Upper lobe of left lung (tissue), 6 donors: ENCODE measurements at places on chromosomes 7 and 10. TPM values are rescaled to one million over a fixed set of nuclear protein-coding genes. Genes with fewer than 3 reads are reported as not detected.

The HOXA11 gene
- not detected for total RNA-seq

DNA sequence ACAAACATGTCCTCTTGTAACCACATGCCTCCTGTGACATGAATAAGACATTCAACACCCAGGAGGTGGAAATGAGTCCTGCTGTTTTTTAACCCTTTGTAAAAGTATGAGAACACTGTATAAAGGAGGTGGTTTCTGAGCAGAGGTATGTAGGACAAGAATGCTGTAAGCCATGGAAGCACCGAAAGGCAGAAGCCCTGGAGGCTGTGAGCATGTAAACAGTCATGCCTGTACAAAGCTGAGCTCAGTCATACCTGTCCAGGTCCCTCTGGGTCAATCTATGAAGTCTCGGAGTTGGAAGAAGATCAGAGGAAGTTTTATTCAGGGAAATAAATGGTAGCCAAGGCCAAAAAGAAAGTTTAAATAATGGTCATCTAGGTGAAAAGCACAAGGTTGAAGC, 34.7 kb upstream of the XPNPEP1 start:
- H3K4me3 ChIP-seq: no peak overlapping the region
- DNase-seq: no peak
- H3K27ac ChIP-seq: no peak overlapping the region
- H3K4me1 ChIP-seq: no peaks in the 10 kb centered on the region

The EBF3 gene
- not detected for total RNA-seq

GRCh38 chr10:47008769-47009168, 97.5 kb downstream of the PTPN20 start:
- no peak overlapping the region for H3K27ac ChIP-seq
- no peaks in the 10 kb centered on the region for H3K36me3 ChIP-seq
- no peak overlapping the region for H3K4me3 ChIP-seq
- no peaks in the 10 kb centered on the region for H3K4me1 ChIP-seq
- no peaks in the 10 kb centered on the region for H3K27me3 ChIP-seq

- peaks cover 16% of the 10 kb centered on the region for H3K4me1 ChIP-seq
- H3K36me3 ChIP-seq: no peaks in the 10 kb centered on the region
- no peaks in the 10 kb centered on the region for H3K27me3 ChIP-seq
- no peak for DNase-seq
- peak overlapping the region; percentile 32 for H3K27ac ChIP-seq
These were observed 338.1 kb downstream of the RNLS start for GRCh38 chr10:88244781-88245625.

The CRYGN gene
- total RNA-seq: not detected

- no peak for DNase-seq
- H3K27ac ChIP-seq: no peak overlapping the region
- no peaks in the 10 kb centered on the region for H3K27me3 ChIP-seq
- no peaks in the 10 kb centered on the region for H3K36me3 ChIP-seq
- no peak overlapping the region for H3K4me3 ChIP-seq
These were observed 369.2 kb upstream of the NRP1 start for GRCh38 chr10:33703501-33704213.

The MYO1G gene
- 46.5 TPM for total RNA-seq

The DNAJC30 gene
- total RNA-seq: 7.9 TPM

The XPNPEP1 gene
- total RNA-seq: 40.6 TPM

- DNase-seq: peak; percentile 20
- peaks cover 23% of the 10 kb centered on the region for H3K4me1 ChIP-seq
- no peaks in the 10 kb centered on the region for H3K36me3 ChIP-seq
- peak overlapping the region; percentile 97 for H3K4me3 ChIP-seq
These were observed 822 bp downstream of the ZNF800 start for GRCh38 chr7:127391591-127392181.

DNA sequence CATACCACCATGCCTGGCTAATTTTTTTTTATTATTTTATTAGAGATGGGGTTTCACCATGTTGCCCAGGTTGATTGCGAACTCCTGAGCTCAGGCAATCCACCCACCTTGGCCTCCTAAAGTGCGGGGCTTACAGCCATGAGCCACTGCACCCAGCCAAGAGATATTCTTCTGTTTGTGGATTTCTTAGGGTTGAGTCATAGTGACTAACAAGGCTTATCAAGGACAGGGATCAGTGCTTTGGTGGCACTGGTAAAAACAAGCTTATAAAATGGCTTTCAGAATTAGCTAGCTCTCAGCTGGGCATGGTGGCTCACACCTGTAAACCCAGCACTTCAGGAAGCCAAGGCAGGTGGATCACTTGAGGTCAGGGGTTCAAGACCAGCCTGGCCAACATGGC, 122.4 kb downstream of the ZNF248 start:
- DNase-seq: no peak
- no peaks in the 10 kb centered on the region for H3K4me1 ChIP-seq
- H3K27me3 ChIP-seq: no peaks in the 10 kb centered on the region
- no peak overlapping the region for H3K4me3 ChIP-seq
- H3K36me3 ChIP-seq: no peaks in the 10 kb centered on the region
- H3K27ac ChIP-seq: no peak overlapping the region

GRCh38 chr7:48389977-48390376, 218.7 kb downstream of the ABCA13 start:
- H3K4me3 ChIP-seq: no peak overlapping the region
- H3K27me3 ChIP-seq: no peaks in the 10 kb centered on the region
- H3K4me1 ChIP-seq: peaks cover 7% of the 10 kb centered on the region
- peak overlapping the region; percentile 82 for H3K27ac ChIP-seq

The NFKB2 gene
- 54.0 TPM for total RNA-seq

The LRRC18 gene
- total RNA-seq: 13.6 TPM

The RAPGEF5 gene
- total RNA-seq: 100 TPM

GRCh38 chr10:70508912-70509756, 30.6 kb downstream of the PALD1 start:
- peak overlapping the region; percentile 77 for H3K27ac ChIP-seq
- no peaks in the 10 kb centered on the region for H3K27me3 ChIP-seq
- H3K4me3 ChIP-seq: no peak overlapping the region

The FAM3C gene
- 18.4 TPM for total RNA-seq
